ENCODE measurements at places on chromosomes 6 and 20.

DNA sequence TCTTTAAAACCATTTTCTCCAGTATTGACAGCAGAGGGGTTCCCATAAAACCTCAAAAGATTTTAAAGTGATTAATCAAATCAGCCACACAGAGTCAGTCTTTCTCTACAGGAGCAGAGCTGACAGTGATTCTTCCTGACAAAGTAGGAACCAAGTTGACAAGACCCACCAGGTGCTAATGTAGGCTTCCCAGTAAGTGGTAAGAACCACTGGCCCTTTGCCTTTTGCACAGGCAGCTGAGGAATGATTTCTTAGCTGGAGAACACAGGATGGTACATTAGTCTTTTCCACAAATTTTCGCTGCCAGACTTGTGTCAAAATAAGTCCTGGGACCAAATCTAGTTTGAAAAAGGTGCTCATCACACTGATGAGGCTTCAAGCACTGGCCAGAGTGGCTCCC lies 95.8 kb downstream of the ARMC2 start:
- no peak for DNase-seq

DNA sequence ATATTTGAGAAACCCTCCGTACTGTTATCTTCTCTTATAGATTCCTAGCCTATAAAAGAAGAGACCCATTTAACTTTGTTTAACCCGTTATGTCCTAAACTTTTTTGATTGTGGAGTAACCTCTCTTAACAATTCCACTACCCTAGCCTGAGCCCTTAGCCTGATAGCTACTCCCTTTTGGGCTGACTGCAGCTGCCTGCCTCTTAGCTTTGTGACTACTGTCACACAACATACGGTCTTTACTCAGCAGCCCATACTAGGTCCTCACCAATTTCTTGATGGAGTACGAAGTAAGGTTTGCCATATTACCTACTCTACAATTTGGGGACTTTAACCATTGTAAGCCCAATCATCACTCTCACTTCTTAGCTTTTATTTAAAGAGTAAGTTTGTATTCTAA lies 72.7 kb downstream of the QRSL1 start:
- no peak for DNase-seq

- no peak for DNase-seq
These were observed 5.6 kb upstream of the MAN1A1 start for GRCh38 chr6:119355157-119355556.

DNA sequence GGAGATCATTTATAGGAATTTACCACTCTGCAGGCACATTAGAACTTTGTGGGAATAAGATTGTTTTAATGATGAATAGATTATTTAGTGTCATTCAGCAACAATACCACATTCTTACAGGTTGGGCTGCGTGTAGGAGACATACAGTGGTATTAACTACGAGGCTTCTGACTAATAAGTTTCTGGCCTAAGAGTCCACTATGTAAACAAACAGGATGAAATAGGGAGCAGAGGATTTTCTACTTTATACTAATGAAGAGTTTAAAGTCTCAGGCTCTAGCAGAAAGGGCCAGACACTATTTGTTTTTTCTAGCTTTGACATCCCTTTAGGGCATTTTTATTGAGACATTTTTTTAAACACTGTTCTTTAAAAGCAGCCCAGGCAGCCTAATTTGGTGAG lies 75.6 kb downstream of the SLC24A3 start:
- DNase-seq: no peak

DNA sequence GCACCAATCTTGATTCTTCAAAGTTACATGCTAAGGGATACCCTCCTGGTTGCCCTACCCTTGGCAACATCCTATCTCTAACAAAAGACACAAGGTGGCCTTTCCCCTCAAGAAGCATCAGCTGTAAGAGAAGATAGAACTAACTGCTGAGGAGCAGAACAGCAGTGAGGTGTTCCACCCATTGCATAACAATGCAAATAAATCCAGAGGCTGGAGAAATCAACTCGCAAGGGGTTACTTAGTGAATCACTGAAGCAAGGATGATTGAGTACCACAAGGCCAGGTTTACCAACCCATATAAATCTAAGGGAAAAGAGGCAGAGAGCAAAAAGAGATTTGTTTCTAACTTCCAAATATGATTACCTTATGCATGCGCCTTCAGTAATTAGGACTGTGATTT lies 36.7 kb downstream of the F13A1 start:
- DNase-seq: no peak

DNA sequence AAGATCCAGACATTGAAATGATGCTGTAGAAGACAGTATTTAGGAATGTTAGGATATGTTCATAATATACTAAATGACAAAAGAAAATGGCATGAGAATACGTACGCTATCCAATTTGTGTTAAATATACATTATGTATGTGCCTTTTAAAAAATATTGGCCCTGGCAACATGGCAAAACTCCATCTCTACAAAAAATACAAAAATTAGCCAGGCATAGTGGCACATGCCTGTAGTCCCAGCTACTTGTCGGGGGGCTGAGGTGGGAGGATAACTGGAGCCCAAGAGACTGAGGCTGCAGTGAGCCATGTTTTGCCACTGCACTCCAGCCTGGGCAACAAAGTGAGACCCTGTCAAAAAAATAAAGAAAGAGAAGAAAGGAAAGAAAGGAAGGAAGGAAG lies 155.7 kb downstream of the DOK5 start:
- no peak for DNase-seq

GRCh38 chr6:25202504-25202903 lies 76.7 kb upstream of the CARMIL1 start:
- no peak for DNase-seq

- DNase-seq: no peak
These were observed 63.0 kb downstream of the GPX5 start for GRCh38 chr6:28588666-28589065.

GRCh38 chr6:95547043-95547442 lies 30.3 kb upstream of the MANEA start:
- no peak for DNase-seq

- DNase-seq: peak; percentile 5
These were observed 136.0 kb upstream of the CNR1 start for GRCh38 chr6:88301888-88302768.

DNA sequence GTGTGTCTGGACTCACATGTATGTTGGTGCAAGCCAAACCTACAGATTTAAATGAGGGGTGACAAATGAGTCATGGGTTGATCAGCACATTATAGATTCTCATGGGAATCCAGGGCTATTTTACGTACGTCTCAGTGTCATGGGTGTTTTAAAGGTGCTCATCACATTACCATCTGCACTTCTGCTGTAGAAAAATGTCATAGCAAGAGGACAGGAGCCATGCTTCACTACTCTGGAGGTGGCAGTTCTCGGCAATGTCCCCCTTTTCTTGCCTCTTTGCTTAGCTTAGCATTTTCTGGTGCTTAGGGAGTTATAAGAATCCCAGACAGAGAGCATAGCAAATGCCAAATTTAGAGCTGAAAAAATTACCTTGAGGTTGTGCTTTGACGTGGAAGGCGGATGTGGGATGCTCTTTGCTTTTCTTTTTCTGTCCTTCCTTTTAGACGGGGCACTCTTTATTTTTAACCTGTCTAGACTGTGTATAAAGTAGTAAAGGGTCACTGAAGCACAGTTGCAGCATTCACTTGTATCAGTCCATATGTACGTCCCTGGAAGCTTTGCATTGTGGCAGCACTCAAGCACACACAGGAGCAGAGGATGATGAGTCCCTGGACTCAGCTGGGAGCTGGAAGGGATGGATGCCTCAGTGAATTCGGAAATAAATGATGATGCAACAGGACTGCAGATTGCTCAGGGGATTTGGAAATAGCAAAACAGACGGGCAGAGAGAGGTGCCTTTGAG lies 139.7 kb downstream of the SYNDIG1 start:
- no peak for DNase-seq

GRCh38 chr6:46746696-46747095 lies at the start of gene ANKRD66:
Gene ANKRD66, plus strand, starts transcription at chr6:46746933. Its CDS starts 5,016 bp downstream, at chr6:46751949.
- no peak for DNase-seq

- DNase-seq: no peak
These were observed 67.5 kb downstream of the PHACTR3 start for GRCh38 chr20:59671661-59672471.

DNA sequence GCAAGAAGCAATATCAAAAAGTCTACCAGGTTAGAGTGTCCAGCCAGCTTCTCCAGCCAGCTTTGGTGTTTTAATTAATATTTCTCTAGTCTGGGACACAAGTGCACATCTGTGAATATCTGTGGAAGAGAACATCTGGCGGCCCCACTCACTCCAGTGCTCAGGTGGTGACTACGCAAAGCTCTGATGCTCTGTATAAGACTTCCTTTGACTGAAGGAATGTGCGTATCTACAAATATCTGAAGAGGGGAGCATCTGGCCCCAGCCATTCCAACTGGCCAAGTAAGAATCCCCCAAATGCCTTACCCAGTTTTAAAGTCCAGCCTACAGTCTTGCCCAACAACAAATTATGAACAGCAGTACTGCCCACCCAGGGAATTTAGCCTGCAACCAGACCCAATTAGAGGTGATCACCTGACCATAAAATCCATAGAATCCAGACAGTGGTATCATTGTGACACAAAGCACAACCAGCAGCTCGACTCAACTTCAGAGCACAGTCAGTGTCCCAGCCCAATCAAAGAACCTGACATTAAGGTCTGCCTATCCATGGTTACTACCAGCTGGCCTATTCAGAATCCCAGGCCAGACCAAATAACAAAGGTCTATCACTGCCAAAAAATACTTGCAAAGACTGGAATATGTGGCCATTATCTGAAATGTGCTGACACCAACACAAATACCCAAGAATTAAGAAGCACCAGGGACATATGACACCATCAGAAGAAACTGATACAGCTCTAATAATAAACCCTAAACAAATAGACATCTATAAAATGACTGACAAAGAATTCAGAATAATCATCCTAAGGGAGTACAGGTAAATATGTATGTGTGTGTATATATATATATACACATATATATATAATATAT lies 76.1 kb upstream of the MANEA start:
- DNase-seq: no peak

GRCh38 chr6:167949121-167949684 lies 48.3 kb upstream of the KIF25 start:
- no peak for DNase-seq

- DNase-seq: no peak
These were observed 125.1 kb downstream of the MRPL14 start for GRCh38 chr6:44002067-44002592.

DNA sequence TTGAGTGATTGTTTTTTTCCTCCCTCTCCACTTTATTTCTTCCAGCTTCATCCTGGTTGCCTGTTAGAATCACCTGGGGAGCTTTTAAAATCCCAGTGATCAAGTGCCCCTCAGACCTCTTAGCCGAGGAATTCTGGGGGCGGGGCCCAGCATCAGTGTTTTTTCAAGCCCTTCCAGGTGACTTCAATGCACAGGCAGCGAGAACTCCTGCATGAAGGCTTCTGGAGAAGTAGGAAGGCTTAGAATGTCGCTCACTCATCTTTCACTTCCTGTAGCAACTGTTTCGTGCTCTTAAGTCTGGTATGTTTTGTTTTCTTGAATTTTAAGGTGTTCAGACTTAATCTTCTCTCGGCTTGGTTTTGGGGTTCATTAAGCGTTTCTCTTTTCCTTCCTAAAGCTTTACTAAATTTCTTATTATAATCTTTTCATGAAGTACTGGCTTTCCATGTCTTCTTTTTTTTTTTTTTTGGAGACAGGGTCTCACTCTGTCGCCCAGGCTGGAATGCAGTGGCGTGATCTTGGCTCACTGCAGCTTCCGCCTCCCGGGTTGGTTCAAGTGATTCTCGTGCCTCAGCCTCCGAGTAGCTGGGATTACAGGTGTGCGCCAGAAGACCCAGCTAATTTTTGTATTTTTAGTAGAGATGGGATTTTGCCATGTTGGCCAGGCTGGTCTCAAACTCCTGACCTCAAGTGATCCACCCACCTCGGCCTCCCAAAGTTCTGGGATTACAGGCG lies 30.9 kb upstream of the TULP1 start:
- no peak for DNase-seq

DNA sequence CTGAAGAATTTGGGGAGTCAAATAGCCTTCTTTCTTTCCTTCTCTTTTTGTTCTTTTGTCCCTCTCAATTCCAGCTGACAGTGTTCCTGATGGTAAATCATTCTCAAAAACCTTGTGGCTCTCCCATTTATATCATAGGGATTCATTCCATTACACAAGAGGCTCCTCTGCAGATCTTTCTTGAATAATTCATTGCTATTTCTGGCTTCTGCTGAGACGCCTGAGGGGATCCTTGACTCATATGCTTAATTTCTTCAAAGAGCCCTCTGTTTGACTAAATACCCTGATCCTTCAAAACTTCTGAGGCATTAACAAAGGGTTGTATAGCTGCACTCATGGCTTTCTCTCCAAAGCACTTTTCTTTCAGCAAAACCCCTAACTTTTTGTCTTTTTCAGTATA lies 289.3 kb downstream of the FARS2 start:
- peak; percentile 80 for DNase-seq

DNA sequence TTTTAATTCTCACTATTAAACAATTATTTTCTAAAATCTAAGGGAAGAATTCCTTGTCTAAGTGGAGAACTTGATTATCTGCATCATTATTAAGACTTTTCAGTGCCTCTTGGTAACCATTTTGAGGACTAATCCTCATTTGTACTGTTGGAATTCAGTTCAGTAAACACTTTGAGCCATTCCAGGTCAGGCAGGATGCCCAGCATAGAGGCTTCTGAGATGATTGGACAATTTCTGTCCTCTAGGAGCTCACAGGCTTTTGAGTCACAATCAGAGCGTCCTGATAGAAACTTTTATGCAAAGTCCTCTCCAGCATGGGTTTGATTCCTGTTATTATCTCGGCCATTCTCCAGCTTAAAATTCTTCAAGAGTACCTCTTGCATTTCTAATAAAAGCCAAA lies 1304.6 kb downstream of the EPHA7 start:
- DNase-seq: no peak

- DNase-seq: no peak
These were observed 27.7 kb upstream of the DEFB112 start for GRCh38 chr6:50077385-50077784.

DNA sequence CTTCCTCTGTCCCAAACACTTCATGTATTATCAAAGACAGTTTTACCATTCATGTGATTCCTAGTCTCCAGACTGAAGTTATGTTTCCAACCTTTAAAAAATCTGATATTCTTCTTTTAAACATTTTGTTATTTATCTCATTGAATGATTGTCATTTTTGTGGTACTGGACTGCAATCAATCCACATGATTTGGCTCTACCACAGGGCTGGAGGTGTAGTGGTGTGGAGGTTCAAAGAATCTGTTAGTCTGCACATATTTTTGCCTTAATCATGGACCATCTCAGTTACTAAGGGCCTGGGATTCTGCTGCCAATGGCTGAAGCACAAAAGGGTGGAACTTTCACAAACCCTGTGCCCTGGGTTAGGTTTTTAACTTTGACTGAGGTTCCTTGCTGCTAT lies 164.1 kb upstream of the JAG1 start:
- DNase-seq: no peak

- DNase-seq: no peak
These were observed 149.3 kb downstream of the TTLL2 start for GRCh38 chr6:167474171-167474570.

DNA sequence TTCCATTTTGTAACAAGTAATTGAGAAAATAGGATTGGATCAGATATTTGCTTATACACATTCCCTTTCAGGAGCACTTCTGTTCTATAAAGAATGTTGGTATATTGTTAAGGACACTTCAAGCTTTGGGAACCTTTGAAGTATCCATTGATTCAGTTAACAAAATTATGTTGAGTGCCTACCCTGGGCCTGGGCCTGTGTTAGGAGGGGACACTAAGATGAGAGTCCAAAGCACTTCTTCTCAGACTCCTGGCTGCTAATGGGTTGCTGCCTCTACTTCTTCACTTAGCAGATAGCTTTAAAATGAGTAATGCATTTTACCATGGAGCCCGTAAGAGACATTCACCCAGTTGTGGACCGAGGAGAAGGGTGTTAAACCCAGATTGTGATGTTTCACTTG lies 40.3 kb downstream of the PTPN1 start:
- no peak for DNase-seq

All from COLO829 (cell line).